ENCODE measurements at places on chromosomes 1 and 21.
A peak's percentile ranks its signal among the peaks of the same experiment; 100 is the strongest.

DNA sequence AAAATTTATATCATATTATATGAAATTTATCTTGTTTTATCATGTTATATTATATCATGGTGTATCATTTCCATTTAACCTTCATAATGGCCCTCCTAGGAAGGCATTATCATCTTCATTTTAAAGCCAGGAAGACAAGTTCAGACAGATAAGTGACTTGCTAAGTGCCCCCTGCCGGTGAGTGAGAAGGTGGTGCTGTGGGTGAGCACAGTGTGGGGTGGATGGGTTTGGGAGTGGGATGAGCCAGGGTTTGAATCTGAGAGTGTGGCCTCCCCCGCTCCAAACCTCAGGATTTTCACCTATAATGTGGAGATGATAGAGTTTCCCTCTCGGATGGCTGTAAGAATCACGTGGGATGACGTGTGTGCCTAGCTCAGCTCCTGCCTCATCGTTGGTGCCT, 108.7 kb upstream of the IGSF21 start:
- no peak for DNase-seq

- no peak for DNase-seq
Measured at GRCh38 chr1:110188035-110188618, 22.0 kb upstream of the KCNC4 start.

DNA sequence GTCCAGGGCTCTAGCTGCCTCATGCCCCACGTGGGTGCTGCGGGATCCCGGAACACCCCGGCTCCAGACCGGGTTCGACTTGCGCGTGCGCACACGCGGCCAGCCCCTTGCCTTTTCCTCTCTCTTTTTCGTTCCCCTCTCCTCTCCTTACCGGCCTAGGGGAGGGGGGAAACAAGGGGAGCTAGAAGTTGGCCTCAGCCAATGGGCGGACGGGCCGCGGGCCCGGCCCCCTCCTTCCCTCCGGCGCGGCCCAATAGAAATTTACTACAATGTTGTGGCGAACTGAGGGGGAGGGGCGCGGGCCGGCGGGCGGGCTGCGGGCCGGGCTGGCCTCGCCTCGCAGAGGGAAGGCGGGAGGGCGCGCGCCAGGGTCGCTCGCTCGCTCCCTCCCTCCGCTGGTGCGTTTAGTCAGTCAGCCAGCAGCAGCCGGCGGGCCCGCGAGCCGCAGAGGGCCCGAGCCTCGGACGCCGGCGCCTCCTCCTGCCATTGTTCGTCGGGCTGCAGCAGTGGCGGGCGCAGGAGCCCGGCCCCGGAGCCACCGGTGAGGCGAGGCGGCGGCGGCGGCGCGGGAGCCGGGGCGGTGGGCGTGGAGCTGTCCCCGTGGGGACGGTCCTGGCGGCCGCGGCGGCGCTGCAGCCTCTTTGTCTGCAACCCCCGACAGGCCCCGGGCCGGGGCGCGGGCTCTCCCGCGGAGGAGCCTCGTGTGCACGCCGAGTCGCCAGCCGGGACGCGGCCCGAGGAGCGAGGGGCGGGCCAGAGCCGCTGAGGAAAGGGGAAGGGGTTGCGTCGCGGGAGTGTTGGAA, at the start of gene EPB41:
TSS of gene EPB41 (plus strand) at position 342 of the 803 bp plus-strand sequence. CDS start 72,869 bp downstream, outside the sequence.
- peak; percentile 92 for DNase-seq

DNA sequence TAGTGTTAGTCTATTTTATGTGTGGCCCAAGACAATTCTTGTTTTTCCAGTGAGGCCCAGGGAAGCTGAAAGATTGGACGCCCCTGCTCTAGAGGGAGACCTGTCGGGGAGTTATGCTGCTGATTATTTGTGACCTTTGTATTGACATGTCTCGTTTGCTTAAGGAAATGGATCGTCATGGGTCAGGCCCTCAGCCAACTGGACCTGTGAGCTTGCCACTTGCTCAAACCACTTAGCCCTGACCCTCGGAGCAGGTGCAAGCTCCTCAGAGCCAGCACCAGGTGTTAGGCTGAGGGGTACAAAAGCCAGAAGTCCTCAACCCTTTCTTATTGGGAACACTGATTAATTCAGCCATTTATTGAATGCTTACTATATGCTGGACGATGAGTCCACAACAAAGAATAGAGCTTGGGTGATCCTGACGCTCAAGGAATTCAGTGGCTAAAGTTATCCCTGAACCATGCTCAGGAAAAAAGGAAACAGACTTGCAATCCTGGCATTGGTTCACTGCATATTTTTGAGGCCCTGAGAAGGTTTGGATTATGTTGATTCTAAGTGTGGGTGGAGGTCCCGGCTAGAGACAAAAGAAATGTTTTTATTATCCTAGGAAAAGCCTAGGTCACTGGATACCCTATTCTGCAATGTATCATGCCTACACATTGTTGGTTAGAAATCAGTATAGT, 19.0 kb downstream of the TGFB2 start:
- DNase-seq = no peak

GRCh38 chr21:28884481-28884880, 108.2 kb downstream of the LTN1 start:
- DNase-seq = no peak

DNA sequence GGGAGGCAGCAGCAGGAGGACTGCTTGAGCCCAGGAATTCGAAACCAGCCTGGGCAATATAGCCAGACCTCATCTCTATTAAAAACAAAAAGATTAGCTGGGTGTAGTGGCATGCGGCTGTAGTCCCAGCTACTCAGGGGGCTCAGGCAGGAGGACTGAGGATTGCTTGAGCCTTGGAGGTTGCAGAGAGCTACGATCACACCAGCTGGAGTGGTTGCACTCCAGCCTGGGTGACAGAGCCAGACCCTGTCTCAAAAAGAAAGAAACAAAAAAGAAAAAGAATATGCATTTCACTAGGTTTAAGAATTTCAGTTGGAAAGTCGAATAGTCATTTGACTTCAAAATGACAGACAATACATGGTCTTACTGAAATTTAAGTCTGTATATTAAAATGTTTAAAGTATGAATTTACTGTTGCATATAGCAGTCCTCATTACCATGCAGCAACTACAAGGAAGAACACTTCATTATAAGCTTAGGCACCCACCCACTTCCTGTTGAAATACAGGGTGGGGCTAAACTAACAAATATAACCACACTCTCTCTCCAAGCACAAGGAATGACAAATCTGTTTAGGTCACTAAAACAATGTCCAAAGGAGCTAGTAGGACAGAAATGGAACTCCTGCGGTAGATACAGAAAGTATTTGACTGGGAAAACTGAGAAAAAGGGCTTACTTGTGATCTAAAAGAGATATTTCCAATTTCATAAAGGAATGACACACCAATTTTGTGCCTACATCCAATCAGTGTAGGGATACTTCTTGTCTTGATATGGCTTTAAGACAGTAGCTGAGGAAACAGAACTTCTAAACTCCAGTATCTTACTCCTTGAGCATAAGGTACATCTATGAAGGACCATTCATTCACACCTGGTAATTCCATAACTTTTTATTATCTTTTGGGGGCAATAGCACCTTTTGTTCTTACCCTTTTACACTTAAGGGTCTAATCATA, 44.1 kb downstream of the GPR3 start:
- peak; percentile 52 for DNase-seq

DNA sequence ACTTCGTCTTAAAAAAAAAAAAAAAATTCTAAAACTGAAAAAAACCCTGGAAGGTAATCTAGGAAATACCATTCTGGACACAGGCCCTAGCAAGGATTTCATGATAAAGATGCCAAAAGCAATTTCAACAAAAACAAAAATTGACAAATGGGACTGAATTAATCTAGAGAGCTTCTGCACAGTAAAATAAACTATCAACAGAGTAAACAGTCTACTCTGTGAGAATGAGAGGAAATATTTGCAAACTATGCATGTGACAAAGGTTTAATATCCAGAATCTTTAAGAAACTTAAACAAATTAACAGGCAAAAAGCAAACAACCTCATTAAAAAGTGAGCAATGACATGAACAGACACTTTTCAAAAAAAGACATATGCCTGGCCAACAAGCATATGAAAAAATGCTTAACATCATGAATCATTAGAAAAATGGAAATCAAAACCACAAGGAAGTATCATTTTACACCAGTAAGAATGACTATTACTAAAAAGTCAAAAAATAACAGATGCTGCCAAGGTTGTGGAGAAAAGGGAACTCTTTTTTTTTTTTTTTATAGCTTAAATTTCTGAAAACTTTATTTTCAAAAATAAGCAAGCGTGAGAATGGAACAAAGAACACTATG, 29.4 kb upstream of the RNPC3 start:
- no peak for DNase-seq
